ENCODE measurements at places on chromosomes 5 and 9.

DNA sequence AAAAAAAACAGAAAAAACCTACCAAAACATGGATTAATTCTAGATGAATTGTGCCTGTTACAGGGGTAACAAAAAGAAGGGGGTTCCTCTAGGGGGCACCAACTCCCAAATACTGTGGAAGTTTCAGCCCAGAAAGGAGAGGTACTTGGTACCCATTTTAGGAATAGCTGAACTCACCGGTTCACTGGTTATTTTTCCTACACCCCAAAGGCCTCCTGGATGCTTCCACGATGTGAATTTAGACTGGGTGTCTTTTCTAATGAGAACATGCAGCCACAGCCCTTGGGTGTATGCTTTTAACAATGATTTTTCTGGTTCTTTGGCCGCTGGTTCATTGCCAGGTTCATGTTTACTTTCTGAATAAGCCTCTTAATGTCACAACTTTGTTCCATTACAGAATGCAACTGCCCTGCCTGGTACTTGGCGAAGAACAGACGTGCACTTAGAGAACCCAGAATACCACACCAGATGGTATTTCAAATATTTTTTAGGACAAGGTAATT, 46.7 kb downstream of the GARNL3 start:
- DNase-seq, result peak; percentile 59

- DNase-seq, result no peak
Measured at GRCh38 chr9:124676159-124676551, 95.0 kb downstream of the NR6A1 start.

DNA sequence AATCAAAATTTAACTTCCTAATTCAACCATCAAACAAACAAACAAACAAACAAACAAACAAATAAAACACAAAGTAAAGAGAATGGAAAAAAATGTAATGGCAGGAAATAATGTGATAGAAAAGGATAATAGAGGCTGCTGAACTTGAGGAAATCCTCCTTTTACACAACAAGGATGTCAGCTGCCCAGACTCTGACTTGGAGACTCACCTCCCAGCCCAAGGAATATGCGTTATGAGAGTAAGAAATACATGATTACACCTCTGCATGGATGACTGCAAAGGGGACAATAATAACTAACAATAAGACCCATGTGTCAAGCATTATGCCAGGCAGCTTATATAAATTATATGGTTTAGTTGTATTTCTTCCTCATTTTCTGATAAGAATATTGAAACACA, 46.6 kb upstream of the JAK2 start:
- DNase-seq, result no peak

- DNase-seq, result no peak
Measured at GRCh38 chr9:89277454-89277853, 33.5 kb upstream of the CKS2 start.

DNA sequence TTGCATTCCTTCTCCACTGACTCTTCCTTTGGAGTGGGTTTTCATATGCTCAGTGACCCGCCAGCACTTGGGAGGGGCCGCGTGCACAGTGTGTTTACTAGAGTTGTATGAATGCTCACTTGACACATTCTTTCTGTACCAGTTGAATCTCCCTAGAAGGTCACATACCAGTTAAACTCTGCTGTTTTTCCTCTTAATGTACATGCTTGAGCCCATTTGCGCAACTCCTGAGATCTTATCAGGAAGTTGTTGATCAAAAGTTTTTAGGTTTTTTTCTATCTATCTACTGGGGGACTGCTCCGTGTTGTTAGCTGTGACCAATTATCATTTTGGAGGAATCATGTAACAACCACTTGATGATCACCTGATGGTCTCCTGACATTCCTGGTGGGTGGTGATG, 392.7 kb downstream of the CDH9 start:
- DNase-seq, result no peak

DNA sequence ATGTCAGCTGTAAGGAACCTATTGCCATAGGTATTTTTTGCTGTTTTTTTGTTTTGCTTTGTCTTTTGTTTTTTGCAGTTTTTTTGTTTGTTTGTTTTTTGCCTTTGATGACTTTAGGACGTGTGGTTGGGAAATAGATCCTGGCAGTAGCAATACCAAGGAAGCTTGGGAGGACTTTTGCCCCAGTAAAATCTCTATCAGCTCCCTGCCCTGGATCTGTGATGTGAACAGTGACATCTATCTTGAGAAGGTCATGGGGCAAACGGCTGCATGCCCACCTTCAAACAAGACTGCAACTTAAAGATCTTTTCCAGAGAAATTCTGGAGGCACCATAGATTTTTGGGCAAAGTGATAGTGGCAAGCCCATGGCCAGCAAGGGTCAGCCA, 5.4 kb upstream of the ADRA1B start:
- DNase-seq, result no peak

DNA sequence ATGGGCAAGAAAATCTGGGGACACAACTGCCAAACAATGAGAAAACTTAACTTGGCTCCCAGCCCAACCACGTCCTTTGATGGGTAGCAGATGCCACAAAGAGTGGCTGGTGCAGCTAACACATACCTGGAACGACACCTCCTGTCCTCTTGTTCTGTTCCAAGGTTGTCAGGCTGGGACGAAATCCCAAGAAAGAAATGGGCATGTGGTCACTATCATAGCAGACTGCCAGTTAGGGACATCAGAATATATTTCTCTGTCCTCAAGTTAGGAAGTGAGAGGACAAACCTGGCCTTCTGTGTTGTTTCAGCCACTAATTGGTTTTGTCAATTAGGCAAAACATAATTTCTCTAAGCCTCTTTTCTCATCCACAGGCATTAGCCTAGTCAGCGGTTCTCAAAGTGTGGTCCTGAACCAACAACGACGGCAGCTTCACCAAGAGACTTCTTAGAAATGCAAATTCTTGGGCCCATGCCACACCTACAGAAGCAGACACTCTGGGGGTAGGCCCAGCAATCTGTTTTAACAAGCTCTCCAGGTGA, 63.4 kb downstream of the RAPGEF1 start:
- no peak for DNase-seq

- peak; percentile 38 for DNase-seq
Measured at GRCh38 chr5:130234816-130235215, 330.6 kb downstream of the CHSY3 start.

DNA sequence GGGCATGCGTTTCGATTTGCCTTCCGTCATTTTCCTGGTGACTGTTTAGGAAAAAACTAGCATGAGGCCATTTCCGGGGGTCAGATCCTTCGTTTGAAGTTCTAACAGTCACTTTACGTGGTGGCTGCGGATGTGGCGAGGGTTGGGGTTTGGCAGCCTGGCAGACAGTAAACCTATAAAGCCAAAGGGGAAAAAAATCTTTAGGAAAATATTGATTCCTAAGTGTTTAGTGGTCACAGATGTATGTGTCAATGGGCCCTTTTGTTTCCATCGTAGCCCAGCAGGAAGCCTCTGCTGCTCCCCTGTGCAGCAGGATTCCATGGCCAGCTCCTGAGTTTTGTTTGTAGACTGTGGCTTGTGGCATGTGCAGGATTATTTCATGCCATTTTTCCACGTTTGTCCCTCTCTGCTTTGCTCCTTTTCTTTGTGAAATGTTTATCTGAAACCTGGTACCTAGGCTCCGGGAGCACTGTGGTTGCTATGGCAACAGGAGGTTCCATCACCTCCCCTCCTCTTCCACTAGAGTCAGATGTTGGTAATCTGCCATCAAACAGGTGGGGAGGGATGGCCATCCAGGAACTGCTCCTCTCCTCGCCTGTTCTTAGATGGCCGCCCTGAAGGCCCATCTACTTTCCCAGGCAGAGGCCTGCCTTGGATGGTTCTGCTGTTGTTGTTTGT, 202.3 kb downstream of the AOPEP start:
- peak; percentile 82 for DNase-seq

DNA sequence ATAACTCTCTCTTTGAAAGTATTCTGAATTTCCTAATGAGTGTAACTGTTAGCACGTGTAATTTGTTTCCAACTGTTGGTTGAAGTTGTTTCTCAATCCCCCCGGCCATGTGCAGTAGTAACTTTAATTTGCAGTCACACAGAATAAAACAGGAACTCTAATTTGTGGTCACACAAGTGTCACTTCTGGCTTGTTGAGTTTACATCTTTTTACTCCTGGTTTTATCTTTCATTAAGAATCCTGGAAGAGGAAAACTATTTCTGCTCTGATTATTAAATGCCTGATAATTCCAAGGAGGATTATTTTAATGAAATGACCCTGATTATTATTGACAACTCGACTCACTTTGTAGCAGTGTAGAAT, 1.2 kb downstream of the SCAMP1 start:
- no peak for DNase-seq

DNA sequence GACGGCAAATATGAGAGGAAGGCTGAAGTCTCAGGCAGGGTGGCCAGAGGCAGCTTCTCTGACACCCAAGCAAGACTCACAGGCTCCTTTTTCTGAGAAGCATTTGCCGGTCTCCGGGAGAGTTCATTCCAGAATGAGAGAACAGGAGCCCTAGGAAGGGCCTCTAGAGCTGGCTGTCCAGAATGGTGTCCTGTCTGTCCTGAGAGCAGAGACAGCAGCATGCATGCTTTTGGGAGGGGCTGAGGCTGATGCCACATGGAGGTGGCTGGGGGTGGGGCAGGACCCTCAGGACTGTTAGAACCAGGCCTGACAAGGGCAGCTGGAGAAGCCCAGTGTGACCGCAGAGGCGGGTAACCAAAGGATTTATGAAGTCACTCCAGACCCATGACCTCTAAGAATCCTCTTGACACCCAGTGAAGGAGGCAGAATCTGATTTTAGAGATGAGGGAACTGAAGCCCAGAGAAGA, 60.0 kb downstream of the SHB start:
- DNase-seq, result no peak

GRCh38 chr9:88387036-88387551, 1.1 kb upstream of the SPIN1 start:
- no peak for DNase-seq

GRCh38 chr5:177130211-177131018, 3.2 kb upstream of the NSD1 start:
- peak; percentile 62 for DNase-seq

- no peak for DNase-seq
Measured at GRCh38 chr9:69168709-69169217, 5.3 kb upstream of the TJP2 start.

- no peak for DNase-seq
Measured at GRCh38 chr9:37575511-37575914, 667 bp downstream of the FBXO10 start.

DNA sequence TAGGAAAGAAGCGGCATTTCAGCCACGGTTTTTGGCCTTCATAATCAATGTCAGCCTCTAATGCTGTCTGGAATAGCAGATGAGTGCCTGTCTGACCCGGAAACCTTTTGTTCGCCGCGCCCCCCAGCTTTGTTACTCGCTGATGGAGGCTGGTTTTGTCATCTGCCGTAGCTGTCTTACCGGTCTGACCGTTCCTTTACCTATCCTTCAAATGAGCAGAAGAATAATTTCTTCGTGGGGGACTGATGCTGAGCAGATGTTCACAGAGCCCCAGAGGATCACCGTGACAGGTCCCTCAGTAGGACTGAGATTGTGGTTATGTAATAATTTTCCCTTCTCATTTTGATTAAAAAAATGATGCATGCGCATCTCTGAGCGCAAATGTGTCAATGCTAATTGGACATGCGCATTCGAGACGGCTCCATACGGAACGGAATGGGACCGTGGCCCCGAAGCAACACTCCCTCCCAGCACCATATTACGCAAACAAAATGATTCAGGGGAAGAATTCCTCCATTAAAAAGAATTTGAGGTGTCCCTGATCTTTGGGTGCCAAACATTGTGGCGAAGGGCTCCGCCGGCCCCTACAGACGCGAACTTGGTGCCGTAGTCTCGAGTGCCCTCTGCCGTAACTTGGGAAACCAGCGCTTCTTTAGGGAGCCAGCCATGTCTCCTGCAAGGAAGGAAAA, 27.6 kb downstream of the TLX3 start:
- peak; percentile 61 for DNase-seq

GRCh38 chr9:100640447-100641050, 62.7 kb downstream of the CAVIN4 start:
- DNase-seq, result no peak

GRCh38 chr5:107002115-107002514, 668.6 kb downstream of the EFNA5 start:
- no peak for DNase-seq

DNA sequence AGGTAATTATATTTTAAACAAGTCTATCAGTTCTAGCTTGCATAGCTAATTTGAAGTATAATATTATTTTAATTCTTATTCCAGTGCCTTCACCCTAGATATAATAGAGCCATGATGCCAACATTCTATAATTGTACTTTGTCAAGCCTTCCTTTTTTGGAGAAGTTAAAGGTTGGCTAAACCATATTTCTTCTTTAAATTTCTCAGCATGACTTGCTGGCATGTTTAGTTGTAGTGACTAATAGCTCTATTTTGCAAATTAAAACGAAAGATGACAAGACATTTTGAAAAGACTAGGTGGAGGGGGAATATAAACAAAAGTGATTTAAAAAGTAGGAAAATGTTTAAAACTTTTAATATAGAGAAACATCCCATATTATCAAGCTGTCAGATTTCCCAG, 400.7 kb downstream of the PSAT1 start:
- peak; percentile 45 for DNase-seq

DNA sequence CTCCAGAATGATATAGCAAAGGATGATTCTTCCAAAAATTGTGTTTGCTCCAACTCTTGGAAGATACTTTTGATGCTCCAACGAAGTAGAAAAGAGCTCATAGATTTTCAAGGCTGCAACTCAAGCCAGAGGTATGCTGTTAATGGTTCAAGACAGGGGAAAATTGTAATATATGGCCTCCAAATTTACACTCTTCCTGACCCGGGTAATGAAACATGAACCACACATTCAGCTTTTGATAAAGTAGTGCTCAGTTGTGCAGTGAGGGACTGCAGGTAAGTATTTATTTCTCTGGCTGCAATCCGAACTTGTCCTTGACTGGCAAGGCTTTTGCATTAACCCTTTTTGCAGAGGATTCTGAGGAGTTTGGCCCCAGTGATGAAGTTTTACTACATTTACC, 446.4 kb downstream of the RASEF start:
- DNase-seq, result no peak

GRCh38 chr5:179137016-179137642, 77.0 kb downstream of the ZNF354C start:
- DNase-seq, result no peak

DNA sequence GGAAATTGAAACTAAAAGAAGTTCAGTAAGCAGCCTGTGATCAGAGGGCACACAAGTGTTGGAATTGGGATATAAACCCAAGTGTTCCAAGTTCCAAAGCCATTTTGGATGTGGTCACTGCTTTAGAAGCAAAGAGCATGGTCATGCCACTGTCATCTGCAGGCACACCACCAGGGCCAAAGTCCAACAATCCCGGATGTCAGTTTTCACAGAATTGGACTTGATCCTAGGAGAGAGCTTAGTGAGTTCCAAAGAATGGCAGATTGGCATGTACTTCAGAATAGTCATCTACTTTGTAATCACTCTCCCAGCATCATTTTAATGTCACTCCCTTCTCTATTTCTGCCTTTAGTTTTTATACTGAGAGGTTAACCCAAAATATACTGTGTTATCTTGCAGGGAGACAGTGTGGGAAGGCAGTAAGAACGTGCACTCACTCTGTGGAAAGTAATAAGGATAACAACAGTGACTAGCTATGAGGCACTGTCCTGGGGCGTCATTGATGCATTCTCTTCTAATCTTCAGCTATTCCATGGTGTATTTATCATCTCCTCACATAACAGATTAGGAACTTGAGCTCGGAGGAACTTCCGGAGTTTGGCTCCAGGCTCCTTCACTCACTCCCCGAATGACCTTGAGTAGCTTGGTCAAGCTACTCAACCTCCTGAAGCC, 388.0 kb downstream of the ACTL7B start:
- peak; percentile 44 for DNase-seq

Measured in fibroblast of skin of back (primary cell).